Posterior vena cava (tissue), 2 donors: ENCODE measurements at places on chromosomes 12 and 14. TPM values are rescaled to one million over a fixed set of nuclear protein-coding genes. Genes with fewer than 3 reads are reported as not detected.

- peak; percentile 83 for DNase-seq
Observed at GRCh38 chr14:42929806-42930480, 1323.3 kb downstream of the LRFN5 start.

GRCh38 chr12:15584366-15585041, 204.7 kb downstream of the EPS8 start:
- no peak for DNase-seq

GRCh38 chr14:100747021-100747586, 20.4 kb downstream of the DLK1 start:
- DNase-seq: peak; percentile 69

GRCh38 chr12:104469066-104469465, 12.3 kb downstream of the CHST11 start:
- no peak for DNase-seq

DNA sequence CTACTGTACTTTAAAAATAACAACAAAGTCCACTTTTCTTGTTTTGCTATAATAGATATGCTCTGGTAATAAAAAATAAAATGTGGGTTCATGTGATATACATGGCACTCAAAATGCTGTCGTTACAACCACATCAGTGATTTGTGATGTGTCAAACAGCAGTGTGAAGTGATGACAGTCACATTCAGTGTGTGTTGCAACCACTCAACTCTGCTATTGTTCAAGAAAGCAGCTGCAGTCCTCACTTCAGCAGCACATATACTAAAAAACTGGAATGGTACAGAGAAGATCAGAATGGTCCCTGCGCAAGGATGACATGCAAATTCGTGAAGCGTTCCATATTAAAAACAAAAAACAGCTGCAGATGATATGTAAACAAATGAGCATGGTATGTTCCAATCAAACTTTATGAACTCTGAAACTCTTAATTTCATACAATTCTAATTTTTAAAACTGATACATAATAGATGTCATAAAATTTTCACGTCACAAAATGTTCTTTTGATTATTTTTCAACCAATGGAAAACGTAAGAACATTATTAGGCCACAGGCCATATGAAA, 6.7 kb downstream of the TRMT5 start:
- DNase-seq: no peak

DNA sequence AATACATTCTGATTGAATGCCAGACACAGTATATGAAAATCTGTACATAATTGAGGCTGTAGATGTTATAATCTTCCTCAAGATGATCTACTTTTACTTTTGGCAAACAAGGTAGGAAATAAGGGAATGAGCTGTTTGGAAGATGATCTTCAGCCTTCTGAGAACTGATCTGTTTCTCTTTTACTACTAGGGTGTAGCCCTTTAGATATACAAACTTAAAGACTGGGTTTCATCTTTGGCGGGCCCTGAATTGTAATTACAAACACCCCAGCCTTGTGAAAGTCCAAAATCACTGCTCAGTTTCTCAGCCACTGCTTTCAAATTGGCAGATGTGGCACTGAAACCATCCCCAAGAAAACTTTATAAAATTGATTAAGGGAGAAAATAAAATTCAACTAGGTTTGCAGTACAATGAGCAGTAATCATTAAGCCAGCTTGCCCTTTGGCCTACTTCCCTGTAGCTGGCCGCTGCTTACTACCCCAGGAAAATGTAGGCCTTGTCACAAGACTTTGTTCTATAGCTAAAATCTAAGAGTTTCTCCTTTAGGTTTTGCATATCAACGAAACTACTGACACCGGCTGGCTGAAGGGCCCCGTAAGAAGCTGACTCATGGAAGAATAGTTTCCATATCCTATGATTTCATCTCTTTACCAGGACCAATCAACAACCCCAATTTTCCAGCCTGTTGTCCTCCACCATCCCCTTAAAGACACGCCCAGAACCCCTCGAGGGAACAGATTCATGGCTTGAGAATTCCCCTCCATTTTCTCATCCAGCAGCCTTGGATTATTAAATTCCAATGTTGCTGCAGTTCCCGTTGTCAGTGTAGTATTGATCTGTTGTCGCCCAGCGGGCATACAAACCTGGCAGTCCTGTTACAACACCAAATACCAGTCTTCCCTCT, 210.8 kb downstream of the PCNX1 start:
- no peak for DNase-seq

DNA sequence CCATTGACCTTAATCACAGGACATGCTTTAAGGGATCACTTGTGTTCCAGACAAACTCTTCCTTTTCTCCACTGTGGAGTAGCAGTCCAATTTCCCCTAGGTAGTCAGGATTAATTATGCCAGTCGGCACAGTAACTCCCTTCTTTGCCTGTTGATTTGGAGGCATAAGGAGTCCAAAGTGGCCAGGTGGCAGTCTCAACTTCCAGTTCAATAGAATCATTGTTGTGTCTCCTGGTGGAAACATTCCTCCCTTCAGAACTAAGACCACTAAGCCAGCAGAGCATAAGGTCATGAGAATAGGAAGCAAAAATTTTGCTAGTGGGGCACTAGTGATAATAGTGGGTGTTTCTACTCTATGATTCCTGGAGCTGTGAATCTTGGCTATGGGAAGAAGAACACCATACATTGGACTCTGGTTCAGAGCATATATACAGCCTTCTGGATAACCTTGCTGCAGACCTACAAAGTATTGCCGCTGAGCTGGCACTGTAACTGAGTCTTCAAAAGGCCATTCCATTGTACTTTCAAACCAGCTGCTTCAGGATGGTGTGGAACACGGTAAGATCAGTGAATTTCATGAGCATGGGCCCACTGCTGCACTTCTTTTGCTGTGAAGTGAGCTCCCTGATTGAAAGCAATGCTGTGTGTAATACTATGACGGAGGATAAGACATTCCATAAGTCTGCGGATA, 147.3 kb upstream of the MAX start:
- no peak for DNase-seq

DNA sequence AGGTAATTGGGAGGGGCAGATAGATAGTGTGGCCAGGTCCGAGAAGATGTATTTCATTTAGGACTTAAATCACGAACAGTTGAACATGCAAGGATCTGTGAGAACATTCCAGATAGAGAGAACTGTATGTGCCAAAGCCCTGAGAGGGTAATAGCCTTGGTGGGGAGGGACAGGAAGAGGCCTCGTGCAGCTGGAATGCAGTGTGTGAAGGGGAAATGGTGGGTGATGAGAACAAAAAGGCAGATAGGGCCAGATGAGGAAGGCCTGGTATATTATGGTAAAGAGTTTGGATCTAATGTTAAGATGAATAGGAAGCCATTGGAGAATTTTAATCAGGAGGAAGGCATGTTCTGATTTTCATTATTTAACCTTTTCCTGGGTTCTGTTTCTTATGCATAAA, 136.3 kb downstream of the TPH2 start:
- DNase-seq: no peak

DNA sequence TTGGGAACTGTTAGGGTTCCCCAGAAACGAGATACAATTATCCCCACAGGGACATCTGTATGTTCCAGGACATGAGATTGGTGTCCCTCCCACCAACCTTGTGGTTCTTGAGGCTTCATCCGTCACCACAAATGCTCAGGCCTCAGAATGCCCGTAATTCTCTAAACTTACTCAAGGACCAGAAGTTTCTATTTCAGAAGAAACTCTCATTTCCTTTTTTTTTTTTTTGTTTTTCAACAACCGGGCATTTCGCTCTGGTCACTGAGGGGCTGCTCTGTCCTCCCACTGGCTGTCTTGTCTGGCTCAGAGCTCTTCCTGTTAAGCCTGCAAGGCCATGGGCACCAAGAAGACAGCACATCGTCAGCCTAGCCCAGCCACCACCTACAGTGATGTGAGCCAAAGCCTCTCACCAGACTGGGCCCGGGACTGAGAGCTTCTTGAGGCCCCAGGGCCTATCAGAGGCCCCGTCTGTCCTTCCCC, 36.2 kb downstream of the VDR start:
- no peak for DNase-seq

DNA sequence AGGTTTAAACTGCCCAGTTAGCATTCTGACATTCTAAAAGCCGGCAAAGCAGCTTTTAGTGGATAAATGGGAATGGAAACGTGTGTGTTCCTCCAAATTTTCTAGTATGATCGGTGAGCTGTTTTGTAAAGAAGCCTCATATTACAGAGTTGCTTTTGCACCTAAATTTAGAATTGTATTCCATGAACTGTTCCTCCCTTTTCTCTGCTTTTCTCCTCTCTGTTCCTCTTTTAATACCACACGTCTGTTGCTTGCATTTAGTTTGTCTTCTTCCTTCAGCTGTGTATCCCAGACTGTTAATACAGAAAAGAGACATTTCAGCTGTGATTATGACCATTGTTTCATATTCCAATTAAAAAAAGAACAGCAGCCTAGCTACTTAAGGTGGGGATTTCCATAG, 10.7 kb downstream of the DYRK2 start:
- DNase-seq: no peak

DNA sequence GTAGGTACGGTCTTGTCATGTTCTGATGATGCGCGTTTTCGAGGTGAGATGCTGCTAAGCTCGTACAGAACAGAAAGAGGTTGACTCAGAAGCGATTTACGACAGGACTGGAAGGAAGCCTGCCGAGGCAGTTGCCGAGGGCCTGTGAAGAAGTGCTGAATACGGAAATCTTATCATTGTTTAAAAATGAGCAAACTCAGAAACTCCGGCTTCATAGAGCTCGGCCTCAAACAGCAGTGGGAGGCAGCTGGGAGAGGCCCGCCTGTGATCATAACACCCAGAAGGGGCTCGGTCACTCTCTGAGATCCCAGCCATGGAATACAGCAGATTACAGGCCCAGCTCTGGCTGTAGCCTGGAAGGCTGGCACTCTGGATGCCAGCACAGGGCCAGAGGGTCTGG, 87.4 kb downstream of the CPSF2 start:
- peak; percentile 56 for DNase-seq

DNA sequence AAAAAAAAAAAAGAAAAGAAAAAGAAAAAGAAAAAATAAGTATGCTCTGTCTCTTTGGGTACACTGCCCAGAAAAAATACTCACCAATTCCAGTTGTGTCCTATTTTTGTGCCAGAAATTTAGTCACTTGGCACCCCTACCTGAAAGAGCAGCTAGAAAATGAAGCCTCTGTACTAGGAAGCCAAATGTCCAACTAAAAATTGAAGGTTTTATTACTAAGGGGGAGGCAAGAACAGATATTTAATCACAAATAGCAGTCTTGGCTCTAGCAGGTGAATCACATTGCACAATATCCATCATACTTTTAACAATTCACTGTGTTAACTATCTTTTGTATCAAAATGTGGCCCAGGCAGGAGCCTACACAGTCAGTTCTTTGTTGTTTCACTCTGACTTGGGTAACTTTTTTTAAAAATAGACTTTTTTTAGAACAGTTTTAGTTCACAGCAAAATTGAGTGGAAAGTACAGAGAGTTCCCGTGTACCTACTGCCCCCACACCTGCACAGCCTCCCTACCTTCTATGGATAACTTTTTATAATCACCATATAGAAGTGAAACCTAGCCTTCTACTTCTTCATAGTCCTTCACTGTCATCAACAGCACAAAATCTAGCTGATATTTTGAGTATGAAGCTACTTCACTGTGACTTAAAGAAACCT, 87.1 kb upstream of the ATF7IP start:
- DNase-seq: no peak

DNA sequence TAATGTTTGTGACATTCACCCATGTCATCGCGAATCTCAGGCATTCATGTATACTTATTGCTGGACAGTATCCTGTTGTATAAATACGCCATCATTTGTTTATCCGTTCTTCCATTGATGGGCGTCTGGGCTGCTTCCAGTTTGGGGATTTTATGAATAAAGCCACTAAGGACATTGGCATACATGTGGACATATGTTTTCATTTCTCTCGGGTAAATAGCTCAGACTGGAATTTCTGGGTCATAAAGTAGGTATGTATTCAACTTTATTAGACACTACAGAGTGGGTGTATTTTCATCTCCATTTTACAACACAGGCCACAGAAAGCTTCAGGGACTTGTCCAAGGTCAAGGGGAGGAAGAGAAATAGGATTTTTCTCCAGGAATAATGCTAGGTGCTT, 48.9 kb downstream of the HRK start:
- DNase-seq: no peak

- DNase-seq: no peak
Observed at GRCh38 chr14:67464377-67464776, 24.1 kb downstream of the TMEM229B start.

DNA sequence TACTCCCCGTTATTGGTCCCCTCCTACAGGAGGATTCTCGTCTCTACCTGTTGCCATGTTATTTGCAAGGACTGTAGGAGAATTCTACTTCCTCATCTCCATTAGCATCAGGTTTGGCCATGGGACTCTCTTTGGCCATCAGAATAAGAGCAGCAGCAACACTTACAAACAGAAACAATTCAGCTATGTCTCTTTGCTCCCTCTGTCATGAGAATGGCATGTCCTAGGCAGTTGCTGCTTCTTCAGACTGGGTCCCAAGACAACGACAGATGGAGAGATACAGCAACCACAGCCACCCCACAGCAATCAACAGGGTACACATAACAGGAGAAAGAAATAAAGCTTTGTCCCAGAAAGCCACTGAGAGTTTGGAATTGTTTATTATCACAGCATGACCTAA, 19.7 kb downstream of the SLC41A2 start:
- DNase-seq: no peak

GRCh38 chr14:34237677-34238076, 224.4 kb downstream of the SPTSSA start:
- DNase-seq: no peak

DNA sequence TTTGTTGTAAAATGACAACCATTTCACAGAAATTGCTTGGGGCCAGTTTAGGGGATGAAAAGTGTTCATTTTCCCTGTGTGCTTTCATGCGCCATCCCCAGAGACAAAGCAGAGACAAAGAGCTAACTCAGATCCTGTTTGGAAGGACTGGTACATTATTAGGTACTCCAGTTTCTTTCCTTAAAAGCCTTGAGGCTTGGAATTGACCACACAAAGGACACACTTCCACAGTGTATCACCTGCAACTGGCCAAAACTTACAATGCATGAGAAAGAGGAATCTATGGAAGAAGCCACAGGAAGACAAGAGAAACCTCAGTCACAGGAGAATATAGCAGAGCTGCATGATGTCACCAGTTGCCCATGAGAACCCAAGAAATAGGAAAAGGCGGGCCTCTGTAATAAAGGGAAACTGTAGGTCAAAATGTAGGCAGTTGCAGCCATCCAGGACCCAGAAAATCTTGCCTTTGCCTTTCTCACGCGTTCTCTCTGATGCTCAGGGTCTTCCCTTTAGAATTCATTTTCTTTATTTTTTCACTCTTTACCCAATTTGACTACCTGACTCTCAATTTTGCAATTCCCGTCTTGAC, 339.0 kb downstream of the RMST start:
- no peak for DNase-seq

Gene ASIC1
- 2.5 TPM for total RNA-seq

Gene JPH4
- 5.6 TPM for total RNA-seq

Gene SLC25A47
- total RNA-seq: not detected

Gene VPS37B
- total RNA-seq: 22.3 TPM

Gene CLEC2B
- 14.2 TPM for total RNA-seq

Gene OR4K1
- total RNA-seq: not detected

Gene TMX1
- total RNA-seq: 26.0 TPM
